ENCODE measurements at places on chromosomes 2 and 18.

DNA sequence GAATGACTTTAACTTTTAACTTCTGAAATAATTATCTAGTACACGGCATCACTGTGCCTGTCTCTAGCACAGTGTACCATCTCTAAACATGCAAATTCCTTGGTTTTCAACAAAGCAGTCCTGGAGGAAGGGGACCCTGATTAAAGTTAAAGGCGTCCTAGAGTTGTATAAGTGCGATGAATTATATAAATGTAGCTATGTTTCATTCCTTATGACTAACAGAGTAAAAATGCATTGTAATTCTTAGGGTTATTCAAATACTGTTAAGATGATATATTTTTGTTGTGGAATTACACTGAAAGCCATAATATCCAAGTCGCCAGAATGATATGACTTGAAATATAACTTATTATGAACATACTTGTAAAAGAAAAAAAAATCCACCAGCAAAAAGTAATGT is 544.9 kb upstream of the LINC00305 start:
- DNase-seq = no peak

GRCh38 chr2:235268535-235268934 is 225.3 kb upstream of the AGAP1 start:
- no peak for DNase-seq

DNA sequence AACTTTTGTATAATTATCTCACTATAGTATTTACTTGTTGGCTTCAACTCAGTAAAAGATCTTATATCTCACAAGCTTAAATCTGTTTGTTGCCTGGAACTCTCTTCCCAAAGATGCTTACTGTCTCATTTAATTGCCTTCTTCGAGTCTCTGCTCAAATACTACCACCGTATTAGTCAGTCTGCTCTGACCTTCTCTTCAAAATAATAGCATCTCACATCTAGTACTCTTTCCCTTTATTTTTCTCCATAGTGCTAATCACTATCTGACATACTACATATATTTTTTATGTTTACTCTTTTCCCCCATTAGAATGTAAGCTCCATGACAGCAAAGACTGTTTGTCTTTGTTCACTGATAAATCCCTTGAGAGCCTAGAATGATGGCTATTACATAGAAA is 10.6 kb upstream of the MPP4 start:
- no peak for DNase-seq

DNA sequence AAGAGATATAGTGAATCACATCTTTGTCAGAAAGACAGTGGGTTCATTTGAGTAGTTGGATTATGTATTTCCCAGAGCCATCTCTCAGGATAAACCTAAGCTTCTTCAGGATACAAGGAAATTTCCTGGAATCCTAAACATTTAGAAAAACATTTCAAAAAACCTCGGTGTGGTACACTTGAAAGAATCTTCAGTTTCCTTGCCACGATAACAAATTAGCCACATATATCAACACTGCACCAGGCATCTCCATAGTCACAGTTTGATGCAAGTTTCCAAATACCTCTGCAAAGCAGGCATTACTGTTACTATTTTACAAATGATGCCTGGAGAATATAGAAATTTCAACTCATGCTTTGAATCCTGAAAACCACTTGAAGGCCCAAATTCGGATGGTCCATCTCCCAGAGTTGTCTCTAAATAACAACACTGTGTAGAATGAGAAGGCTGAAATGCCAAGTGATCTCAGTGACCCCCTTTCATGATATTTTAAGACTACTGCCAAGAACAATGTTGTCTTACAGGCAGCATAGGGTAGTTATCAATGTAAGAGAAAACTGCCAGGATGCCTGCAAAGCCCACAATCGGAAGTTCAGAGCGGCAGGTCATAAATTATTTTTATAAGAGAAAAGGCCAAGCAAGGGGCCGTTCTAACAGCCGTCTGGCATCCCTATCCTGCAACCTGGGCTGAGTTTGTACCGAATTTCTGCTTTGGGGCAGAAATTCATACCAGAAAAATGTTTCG is 307.9 kb downstream of the TXNL1 start:
- no peak for DNase-seq

DNA sequence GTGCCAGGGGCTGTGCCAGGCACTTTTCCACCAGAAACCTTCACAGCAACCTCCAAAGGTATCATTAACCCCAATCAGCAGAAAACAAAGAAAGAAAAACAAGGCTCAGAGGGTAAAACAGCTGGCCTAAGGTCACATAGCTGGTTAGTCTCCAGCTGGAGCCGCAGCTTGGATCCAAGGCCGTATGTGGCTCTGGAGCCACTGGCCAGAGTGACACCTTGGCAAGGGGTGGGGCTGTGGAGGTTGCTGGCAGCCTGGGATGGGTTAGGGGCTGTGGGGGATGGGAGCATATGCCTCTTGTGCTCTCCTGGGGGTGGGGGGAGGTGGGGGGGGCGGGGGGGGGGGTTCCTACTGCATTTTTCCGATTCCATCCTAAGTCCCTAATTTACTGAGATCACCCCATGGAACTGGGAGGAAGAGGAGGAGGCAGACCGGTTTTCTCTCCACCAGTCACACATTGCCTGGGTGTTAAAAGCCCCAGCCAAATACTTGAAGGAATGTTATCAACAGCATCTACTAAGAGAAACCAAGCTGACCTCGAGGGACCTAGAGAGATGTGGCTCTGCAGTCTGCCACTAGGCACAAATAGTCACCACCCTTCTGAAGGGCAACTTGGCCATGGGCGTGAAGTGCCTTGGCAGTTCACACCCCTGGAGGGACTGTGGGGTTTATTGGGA is 8.0 kb downstream of the HAAO start:
- DNase-seq = no peak

DNA sequence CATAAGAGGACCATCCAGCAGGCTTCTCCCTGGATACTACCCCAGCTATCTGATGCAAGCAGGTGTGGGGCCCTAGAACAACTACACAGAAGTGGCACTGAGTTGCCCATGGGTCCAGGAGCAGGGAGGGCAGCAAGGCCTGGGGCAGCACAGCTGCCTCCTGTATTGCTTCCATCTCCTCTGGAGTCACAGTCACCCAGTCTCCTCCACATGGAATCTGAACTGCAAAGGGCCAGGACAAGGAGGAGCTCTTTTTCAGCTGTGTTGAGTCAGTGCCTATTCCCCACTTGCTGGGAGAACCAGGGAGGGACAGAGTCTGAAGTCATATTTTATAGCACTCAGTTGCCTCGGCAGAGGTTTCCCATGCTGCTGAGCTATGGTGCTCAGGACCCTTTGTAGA is 67.9 kb upstream of the ALPP start:
- DNase-seq = no peak

DNA sequence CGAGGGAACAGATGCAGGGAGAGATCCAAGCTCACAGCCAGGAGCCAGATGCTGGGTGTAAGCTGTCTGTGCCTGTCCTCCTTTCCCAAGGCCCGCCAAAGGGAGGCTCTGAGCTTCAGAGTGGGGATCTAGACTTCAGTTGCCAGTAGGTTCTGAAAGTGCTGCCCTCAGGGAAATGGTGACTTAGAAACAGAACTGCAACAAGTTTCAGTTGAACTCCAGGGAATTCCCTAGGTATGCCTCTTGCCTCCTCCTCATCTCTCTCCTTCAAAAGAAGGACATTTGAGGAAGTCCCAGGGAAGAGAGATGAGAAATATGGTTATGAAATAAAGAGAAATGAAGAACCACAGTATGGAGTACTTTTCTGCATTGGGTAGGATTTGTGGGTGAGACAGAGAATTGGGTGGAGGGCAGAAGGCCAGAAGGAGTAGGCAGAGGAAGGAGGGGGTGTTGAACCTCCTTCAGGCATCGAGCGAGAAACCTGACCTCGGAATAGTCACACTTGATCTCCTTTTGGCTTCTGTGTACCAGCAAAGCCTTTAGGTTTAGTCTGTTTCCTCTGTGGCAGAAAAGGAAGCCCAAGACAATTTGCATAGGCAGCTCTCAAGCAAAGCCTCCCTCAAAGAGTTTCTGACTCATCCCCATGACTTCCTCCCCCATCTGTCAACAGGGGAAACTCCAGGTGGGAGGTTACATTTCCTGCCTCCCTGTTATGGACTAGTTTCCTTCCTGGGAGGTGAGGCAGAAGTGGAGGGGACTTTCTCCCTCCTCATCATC is 45.7 kb downstream of the QPCT start:
- no peak for DNase-seq

DNA sequence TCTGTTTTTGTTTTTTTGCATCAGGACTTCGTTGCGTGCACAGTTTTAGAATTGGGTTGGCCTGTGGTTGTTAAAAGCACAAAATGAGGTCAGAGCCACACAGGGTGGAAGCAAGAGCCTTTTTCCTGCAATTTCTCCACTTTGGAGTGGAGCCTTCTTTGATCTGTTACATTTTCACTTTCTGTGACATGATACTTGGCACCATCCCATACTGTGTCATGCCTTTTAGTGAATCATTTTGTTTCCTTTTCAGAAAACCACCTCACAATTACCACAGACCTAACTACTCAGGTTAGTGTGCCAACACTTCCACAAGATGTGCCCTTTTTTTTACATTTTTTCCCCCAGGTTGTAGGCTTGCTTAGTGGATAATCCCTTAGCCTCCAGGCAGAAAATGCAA is 32.5 kb downstream of the MERTK start:
- DNase-seq = no peak

- DNase-seq = no peak
Observed at GRCh38 chr2:137960223-137960622, 4.0 kb upstream of the HNMT start.

DNA sequence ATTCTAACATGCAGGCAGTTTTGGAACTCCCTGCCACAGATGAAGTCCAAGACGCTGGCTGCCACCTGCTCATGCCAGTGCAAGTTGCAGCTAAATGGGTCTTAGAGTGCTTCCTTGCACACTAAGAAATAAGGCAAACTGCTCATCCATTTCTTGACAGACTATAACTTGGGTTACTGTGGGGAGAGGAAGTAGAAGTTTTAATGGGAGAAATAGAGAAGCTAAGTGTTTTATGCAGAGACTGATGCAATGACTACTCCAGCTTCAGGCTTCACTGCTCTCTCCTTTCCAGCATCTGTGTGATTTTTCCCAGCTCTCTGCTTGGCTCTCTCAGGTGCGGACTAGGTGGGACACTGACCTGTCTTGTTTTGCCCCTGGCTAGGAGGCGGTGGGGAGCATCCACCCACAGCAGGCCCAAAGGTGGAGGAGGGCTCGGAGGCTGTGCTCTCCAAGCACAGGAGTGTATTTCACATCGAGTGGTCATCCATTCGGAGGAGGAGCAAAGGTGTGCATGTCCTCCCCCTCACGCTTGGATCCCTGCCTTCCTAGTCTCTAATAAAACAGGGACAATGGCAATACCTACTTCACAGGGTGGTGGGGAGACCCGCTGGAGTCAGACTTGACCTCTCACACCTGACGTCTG is 48.2 kb downstream of the SLC14A2 start:
- no peak for DNase-seq

- no peak for DNase-seq
Observed at GRCh38 chr2:128494640-128495321, 176.1 kb upstream of the HS6ST1 start.

DNA sequence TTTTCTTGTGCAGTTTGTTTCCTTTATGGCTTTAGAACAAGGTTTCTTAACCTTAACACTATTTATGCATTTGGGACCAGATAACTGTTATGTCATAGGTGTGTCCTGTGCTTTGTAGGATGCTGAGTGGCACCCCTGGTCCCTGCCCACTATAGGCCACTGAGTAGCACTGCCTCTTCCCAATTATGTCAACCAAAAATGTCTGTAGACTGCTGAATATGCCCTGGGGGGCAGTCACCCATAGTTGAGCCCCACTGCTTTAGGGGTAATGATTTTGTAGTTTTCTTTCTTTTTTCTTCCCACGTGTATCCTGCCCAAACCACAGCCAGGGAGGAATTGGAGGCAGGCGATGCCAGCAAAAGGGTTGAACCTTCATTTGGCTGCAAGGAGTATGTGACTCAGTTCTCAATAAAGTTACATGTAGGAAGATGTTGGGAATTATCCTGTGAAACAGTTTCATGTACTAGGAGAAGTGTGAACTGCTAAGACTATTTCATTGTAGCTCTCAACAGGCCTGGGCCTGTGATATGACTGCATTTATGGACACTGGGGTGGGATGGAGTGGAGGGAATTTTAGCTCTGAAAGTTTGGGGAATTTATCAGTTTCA is 65.7 kb downstream of the FMNL2 start:
- no peak for DNase-seq

- no peak for DNase-seq
Observed at GRCh38 chr18:47929681-47930198, 719 bp downstream of the SMAD2 start.

- no peak for DNase-seq
Observed at GRCh38 chr18:60448487-60449267, 76.1 kb upstream of the MC4R start.

DNA sequence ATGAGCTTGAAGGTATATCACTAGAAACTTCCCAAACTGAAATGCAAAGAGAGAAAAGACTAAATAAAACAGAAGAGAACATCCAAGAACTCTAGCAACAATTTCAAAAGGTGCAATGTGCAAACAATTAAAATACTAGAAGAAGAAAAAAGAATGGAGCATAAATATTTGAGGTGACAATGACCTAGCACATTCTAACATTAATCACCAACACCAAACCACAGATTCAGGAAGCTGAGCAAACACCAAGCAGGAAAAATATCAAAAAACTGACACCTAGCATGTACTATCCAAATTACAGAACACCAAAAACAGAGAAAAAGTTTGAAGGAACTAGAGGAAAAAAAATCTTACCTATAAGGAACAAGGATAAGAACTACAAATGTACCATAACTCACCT is 460.8 kb downstream of the IRS1 start:
- no peak for DNase-seq

- no peak for DNase-seq
Observed at GRCh38 chr2:182110347-182110746, 124.7 kb downstream of the PPP1R1C start.

DNA sequence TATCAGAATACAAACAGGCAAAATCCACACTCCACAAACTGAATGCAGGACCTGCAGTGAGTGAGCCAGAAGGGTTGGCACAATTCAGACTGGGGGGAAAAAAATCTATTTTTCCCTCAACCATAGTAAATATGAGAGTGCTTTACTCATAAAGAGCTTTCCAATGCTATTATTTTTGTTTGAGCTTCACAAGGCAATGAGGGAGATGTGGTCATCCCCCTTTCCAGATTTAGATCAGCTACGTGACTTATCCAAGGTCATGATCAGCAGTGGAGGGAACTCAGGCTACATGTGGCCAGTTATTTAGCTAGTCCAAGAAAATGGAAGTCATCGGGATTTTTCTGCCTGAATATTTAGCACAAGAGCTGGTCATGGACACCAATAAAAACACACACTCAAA is 120.4 kb upstream of the KLF7 start:
- DNase-seq = no peak

GRCh38 chr2:11870064-11870463 is 123.6 kb downstream of the LPIN1 start:
- no peak for DNase-seq

DNA sequence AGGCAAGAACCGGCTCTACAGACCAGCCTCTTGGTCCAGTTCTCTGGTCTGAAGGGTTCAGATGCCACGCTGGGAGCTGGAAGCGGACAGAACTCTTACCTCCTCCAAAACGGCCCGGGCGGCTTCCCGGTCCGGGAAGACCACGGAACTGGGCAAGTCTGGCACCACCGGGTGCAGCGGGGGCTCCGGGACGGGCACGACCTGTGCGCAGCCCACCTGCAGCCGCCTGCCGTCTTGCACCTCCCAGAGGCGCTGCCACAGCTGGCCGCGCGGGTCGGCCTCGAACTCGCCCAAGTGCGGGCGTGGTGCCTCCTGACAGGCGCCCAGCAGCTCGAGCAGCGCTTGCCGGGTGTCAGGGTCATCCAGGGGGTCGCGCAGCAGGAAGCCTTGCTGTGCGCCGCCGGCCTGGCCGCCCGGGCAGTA is 773 bp downstream of the CMPK2 start:
- DNase-seq = no peak
